ENCODE measurements at places on chromosomes 5 and 9.

DNA sequence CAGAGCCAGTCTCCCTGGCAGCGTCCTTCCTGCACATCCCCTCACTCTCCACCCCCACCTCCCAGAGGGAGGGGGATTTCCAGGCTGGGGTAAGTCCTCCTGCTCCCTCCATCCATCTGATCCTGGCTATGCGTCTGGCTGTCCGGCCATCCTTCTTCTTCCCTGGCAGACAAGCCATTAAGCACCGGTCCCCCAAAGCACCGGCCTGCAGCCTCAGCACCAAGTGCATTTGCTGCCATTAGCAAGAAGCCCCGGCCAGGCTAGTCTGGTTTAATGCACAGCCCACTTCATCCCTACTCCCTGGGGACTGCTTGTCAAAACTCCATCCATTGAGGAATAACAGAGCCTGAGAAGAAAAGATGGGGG is 208.7 kb upstream of the IER5L start:
- DNase-seq: no peak

DNA sequence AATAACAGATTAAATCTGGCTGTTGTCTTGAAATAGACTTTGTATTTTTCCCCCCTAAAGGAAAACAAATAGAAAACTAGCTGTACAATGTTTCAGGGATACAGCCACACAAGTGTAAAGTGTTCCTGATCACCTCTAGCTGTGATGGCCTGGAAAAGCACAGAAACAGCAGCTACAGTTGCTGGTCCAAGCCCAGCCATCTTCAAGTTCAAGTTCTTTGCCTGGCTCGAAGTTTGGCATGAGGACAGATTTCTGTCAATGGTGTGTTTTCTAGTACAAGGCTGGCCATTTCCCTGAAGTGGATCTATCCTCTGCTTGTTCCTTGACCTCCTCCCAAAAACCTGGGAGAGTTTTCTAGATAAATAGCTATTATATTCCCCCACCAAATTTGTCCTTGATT is 272.2 kb upstream of the ADRA1B start:
- no peak for DNase-seq

DNA sequence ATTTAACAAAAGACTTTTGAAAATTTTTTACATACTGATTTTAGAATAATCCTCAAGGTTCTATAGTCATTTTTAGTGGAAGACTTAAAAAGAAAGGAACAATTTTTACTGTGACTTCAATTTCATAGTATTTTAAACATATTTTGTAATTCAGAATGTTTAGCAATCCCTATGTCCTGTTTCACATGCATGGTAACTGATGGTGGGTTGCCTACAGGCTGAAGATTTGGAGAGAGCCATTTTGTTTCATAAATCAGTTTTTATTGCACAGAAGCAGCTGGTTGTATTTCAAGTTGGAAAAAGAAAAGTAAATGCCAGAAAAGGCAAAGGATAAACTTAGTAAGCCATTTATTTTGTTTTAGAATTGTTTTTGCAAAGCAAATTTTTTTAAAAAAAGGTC is 24.0 kb downstream of the STARD4 start:
- DNase-seq: no peak

DNA sequence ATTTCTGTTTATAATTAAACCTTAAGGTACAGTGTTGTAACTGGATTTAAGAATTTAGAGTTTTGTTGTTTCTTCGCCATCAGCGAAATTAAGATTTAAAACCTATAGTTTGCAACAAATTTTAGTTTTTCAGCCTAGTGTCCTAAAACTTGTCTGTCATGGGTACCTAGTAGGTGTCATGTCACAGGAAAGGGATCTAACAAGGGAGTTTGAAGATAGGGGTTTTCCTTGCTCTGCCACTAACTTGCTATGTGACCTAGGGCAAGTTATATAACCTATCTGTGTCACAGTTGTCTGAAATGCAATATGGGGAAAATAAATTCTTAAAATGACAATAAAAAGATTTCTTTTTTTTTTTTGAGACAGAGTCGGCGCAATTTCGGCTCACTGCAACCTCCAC is 9.2 kb upstream of the ABL1 start:
- DNase-seq: no peak

- DNase-seq: no peak
These were observed 107.8 kb downstream of the KCNIP1 start for GRCh38 chr5:170611449-170612090.

DNA sequence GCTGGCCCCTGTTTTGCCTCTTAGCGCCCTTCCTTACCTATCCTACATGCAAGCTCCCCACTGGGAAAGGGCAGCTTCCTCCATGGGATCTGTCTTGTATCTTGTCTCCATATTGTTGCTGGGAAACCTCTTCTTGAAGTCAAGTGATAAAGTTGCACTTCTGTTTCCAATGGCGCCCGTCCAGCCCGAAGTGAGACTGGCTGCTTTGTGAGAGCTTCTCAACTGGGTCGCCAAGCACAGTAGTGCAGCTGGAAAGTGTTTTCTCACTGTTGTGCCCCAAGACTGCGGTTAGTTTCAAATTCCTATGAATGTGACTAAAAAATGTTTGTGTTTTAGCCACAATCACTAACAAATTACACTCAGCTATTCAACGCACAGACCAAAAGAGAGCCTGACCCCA is 506.6 kb upstream of the MPDZ start:
- DNase-seq: no peak

Measured in WTC11 (cell line).